LNCaP clone FGC (cell line): ENCODE measurements at places on chromosomes 12 and 14.

GRCh38 chr14:20775043-20775442 lies 6.0 kb upstream of the RNASE6 start:
- no peak for DNase-seq

DNA sequence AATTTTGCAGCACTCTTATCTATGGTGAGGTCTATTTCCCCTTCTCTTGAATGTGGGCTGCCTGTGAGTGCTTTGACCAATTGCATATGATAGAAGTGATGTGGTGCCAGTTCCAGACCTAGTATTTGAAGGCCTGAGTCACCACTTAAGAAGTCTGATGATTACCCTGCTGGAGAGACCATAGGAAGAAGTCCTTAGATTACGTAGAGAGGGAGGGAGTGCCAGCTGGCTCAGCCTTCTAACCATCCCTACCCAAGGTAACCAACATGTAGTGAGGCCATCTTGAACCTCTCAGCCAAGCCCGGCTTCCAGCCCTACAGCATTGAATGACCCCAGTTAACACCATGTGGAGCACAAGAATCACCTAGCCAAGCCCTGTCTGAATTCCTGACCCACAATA lies 166.9 kb downstream of the NELL2 start:
- no peak for DNase-seq

DNA sequence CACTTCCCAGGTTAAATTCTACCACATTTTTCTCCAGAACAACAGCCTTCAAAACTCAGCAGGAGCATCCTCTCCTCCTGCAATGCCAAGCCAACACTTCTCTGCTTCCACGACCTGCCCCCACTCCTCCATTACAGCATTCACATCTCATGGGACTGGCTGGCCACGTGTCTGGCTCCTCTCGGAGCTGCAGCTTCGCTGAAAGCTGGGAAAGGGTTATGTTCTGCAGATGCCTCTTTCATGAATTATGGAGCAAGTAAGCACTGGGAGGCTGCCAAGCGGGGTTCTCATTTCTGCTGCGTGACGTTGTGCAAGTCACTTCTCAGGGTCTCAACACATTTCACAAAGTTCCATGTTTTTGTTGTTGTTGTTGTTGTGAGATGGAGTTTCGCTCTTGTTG lies 142.2 kb upstream of the RFLNA start:
- no peak for DNase-seq

- no peak for DNase-seq
These were observed 412.9 kb downstream of the RAD51B start for GRCh38 chr14:68232300-68233055.

GRCh38 chr12:108849660-108850059 lies 7.7 kb downstream of the SSH1 start:
- no peak for DNase-seq

DNA sequence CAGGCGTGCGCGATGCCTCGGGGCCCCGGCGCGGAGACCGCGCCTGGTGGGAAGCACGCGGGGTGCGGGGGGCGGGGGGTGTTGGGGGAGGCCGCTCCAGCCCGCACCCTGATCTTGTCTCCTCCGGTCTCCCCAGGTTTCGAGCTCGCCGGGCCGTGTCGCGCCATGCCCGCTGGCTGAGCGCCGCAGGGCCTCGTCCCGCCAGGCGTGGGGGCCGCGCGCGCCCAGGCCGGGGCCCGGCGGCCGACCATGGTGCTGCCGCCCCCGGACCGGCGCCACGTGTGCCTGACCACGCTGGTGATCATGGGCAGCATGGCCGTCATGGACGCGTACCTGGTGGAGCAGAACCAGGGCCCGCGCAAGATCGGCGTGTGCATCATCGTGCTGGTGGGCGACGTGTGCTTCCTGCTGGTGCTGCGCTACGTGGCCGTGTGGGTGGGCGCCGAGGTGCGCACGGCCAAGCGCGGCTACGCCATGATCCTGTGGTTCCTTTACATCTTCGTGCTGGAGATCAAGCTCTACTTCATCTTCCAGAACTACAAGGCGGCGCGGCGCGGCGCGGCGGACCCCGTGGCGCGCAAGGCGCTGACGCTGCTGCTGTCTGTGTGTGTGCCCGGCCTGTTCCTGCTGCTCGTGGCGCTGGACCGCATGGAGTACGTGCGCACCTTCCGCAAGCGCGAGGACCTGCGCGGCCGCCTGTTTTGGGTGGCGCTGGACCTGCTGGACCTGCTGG lies 2.4 kb downstream of the TMEM121 start:
- DNase-seq: no peak

DNA sequence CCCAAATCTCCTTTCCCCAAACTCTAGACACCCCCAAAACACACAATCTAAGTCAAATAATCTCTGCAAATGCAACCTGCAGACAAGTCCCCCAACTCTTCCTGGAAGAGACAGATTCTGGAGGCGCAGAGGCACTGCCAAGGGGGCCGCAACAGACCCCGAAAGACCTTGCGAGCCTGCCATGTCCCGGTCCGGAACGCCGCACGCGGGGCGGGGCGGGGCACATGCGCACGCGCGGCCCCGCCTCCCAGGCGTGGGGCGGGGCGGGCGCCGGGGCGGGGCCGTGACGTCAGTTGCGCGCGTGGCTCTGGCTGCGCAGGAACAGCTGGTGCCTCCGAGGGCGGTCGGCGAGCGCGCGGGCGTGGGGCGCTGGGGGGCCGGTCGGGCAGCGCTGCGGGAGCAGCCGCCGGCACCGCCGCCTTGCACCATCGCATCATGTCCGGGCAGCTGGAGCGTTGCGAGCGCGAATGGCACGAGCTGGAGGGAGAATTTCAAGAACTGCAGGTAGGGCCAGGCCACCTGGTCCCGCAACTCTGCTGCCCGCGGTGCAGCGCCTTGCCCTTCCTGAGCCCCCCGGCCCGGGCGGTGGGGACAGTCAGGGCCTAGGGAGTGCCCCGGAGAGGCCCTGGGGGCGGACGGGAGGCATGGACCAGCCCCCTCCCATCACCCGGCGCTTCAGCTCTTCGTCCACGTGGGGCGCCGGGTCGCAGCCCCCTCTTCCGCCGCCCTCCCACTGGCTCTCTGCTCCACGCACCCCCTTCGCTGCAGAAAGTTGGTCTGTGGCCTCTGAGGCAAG lies at the start of gene TMEM120B:
Gene TMEM120B, plus strand, starts transcription at position 292 of the 796 bp plus-strand sequence. Its CDS starts 144 bp downstream, at position 436.
- DNase-seq: peak; percentile 6

DNA sequence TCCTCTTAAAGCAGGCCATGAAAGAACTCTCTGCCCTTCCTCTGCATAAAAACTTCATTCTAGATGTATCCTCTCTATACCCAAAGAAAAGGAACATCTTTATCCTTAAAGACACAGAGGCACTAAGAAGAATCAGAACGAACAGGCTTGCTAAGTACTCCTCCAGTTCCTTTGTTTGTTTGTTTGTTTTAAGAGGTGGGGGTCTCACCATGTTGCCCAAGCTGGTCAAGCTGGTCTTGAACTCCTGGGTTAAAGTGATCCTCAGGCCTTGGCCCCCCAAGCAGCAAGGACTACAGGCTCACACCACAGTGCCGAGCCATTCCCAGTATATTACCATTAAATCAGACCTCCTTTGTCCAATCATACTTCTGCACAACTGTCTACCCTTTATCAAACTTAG lies 14.0 kb downstream of the GDF3 start:
- no peak for DNase-seq

DNA sequence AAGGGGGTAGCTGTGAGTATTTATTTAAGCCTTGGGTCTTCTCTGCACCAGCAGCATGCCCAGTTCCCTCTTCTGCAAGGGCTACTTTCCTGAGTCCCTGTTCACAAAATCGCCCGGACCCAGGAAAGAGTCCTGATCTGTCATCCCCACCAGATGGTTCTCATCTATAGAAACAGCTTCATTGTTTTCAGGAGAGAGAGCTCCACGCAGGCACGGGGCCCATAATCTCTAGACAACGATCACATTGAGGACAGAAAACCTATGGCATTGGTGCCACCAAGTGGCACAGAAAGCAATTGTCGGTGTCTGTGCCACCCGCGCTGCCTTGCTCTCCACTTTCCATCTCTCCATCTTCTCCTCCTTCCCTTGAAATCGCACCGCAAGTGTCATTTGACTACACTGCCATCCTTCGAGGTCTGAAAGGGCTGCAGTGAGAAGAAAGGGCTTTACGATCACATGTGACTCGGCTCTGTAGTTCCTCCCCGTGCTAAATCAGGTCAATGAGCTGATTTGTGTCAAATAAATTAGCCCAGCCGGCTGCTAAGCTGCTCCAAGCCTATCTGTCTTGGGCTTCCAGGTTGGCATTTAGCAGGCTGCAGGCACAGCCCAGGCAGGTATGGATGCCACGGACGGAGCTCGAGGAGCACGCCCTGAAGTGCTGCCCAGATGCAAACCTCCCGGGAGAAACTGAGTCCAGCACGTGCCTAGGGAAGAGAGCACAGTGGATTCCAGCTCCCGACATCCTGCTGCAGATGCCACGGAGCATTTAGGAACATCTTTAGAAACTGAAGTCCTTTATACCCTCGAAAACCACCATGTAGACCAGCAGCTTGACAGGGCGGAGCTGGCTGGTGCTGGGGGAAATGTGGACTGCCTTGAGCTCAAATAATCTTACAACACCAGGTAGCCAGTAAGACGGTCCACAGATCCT lies 28.8 kb downstream of the SPRING1 start:
- peak; percentile 46 for DNase-seq

DNA sequence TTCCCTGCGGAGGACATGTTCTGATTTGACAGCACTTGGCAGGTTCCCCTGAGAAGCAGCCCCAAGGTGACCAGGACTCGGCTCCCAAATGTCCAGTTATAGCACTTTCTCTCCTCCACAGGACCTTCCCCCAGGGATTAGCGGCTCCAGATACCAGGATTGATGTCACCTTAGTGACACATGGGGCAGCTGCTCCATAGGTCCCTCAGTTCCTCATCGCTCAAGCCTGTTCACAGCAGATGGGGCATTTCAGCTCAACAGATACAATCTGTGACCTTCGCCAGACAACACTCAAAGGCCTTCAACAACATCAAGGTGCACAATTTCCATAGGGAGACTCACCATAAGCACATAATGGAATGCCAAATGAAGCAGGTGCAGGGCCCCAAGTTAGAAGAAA lies 67.9 kb upstream of the ZFP36L1 start:
- DNase-seq: no peak

GRCh38 chr12:12804011-12804410 lies 9.1 kb upstream of the DDX47 start:
- peak; percentile 61 for DNase-seq

DNA sequence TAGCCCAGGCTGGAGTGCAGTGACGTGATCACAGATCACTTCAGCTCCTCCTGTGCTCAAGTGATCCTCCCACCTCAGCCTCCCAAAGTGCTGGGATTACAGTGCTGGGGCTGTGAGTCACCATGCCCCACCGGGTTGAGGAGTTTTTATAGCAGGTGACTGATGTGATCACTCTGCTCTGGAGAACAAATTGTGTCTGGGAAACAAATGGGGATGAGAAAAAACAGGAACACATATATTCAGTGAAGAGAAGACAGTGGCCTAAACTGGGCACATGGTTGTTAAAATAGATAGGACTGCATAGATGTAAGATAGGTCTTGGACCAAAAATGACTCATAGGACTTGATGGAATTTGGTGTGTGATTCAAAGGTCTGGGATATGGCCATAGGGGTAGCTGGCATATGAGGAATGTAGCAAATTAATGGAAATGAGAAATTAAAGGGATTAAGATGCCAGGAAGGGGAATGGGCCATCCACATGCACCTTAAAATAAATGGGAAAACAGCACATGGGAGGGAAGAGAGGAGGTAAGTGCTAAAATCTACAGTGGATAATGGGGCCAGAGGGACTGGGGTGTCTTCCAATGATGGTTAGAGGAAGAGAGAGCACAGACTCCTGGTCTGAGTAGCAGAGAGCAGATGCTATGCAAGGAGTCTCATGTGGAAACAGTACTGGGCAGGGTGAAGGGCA lies 11.2 kb downstream of the BCAT1 start:
- DNase-seq: no peak

DNA sequence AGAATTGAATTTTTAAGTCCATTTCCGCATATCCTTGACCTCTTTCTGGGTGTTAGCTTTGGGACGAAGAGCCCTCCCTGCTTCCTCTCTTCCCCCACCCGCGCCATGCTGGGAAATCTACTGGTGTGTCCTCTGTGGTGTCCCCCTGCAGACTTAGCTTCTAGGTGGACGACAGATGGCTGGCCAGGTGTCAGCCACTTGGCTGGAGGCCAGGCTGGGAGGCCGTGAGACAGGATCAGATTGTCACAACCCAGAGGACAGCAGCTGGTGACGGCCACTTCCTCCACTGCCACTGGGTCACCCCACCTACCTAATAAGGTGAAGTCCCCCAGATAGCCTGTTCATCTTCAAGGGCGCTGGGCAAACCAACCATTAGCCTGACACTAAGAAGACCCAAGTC lies 13.3 kb upstream of the DTX1 start:
- DNase-seq: no peak

- DNase-seq: no peak
These were observed 31.3 kb upstream of the CMAS start for GRCh38 chr12:22014783-22015144.

DNA sequence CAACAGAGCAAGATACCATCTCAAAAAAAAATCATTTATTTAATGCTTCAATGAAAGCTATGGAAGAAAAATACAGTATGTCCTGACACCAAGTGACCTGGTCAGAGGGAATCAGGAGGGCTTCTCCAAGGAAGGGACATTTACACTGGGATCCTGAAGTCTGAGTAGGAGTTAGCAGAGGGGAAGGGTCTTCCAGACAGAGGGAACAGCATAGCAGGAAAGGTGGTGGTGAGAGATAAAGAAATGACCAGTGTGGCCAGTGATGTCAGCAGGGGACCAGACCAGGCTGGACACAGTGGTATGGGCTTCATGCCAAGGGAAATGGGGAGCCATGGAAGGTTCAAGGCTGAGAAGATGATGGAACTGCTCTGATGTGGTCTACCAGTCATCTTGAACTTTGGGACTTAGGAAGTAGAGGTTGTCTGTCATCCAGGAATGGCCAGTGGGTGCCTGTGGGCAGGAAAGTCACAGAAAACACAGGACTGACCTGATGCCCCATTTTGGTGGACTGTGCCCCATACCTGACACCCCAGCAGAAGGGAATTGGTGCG lies 7.8 kb upstream of the TCHP start:
- no peak for DNase-seq
